AG04450 (cell line): ENCODE measurements at places on chromosomes 16 and 17. TPM values are rescaled to one million over a fixed set of nuclear protein-coding genes. Genes with fewer than 3 reads are reported as not detected.

FBXL16 gene
- 0.11 and 0.22 TPM in 2 replicates for polyA plus RNA-seq

NME3 gene
- 15.6 and 25.5 TPM in 2 replicates for polyA plus RNA-seq

MYH1 gene
- not detected in 2 replicates for polyA plus RNA-seq

ASGR2 gene
- polyA plus RNA-seq: not detected in 2 replicates

FKBP10 gene
- 487 and 624 TPM in 2 replicates for polyA plus RNA-seq

CDIP1 gene
- 12.2 and 14.9 TPM in 2 replicates for polyA plus RNA-seq

CAVIN1 gene
- 326 and 390 TPM in 2 replicates for polyA plus RNA-seq

TP53TG3D gene
- not detected in 2 replicates for polyA plus RNA-seq

DNA sequence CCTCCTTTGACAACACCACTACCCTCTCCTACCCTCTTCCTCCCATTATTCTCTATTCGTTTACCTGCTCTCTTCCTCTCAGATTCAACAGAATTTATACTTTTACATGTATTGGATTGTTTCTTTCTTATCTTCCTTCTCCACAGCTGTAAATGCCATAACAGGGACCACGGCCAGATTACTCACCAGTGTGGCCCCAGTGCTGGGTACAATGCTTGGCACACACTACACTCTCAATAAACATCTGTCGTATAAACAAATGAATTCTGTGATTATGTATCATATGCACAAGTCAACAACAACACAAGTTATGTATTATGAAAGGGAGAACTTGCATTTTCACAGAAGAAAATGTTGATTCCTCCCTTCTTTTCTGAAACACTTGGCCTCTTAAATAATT, 20.0 kb downstream of the AARSD1 start:
- no peak for DNase-seq

- DNase-seq: peak; percentile 87
Measured at GRCh38 chr17:57881143-57881542, 31.3 kb upstream of the MRPS23 start.

DNA sequence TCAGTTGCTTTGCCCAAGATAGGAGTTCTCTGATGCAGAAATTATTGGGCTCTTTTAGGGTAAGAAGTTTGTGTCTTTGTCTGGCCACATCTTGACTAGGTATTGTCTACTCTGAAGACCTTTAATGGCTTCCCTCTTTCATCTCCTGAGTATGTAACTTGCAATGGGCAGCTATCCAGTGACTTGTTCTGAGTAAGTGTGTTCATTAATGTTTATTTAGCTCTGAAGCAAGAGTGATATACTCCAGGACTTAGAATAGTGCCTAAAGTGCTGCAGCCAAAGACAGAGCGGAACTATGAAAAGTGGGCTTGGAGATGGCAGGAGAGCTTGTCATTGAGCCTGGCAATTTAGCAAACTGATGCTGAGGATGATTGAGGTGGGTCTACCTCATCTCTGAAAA, 8.8 kb upstream of the TANGO6 start:
- DNase-seq: no peak

GRCh38 chr16:871562-872345, 71.2 kb upstream of the GNG13 start:
- DNase-seq: no peak

DNA sequence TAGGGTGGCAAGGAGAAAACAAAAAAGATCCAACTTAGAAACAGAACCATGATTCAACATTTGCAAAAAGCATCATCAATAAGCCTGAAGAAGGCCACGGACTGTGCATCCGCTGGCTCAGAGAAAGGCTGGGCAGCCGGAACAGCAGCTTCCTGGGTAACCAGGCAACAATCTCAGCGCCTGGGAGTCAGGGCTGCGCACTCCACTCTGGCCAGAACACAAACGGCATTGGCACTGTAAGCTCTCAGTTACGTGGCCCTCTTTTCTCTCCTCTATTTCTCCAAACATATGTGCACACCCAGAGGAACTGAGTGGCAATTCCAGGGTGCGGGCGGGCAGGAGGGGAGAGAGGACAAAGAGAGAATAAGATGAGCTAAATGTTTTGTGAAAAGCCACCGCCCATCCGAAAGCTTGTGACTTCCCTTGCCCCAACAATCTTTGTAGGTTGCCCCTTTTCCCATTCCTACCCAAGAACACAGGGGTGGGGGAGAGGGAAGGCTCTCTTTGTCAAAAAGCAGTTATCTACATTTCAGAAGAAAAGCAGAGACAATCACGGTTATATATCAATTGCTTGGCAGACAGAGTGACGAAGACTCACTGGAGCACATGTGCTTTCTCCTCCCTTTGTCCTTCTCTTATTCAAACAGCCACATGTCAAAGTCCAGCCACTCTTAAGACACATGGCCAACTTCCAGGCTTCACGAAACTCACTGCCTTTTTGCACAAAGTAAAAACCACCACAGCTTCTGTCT, 6.6 kb upstream of the GHDC start:
- no peak for DNase-seq

DNA sequence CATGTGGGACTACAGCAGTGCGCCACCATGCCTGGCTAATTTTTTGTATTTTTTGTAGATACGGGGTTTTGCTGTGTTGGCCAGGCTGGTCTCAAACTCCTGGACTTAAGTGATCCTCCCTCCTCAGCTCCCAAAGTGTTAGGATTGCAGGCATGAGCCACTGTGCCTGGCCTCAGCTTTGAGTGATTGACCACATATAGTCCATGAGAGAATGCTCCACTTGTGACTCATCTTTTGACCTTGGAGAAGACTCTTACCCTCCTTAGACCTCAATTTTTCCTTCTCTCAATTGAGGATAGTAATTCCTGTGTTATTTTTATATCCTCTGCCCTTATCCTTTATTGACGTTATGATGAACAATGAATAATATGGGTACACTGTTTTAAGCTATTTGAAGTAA, 30.9 kb upstream of the DUSP14 start:
- DNase-seq: peak; percentile 23

DNA sequence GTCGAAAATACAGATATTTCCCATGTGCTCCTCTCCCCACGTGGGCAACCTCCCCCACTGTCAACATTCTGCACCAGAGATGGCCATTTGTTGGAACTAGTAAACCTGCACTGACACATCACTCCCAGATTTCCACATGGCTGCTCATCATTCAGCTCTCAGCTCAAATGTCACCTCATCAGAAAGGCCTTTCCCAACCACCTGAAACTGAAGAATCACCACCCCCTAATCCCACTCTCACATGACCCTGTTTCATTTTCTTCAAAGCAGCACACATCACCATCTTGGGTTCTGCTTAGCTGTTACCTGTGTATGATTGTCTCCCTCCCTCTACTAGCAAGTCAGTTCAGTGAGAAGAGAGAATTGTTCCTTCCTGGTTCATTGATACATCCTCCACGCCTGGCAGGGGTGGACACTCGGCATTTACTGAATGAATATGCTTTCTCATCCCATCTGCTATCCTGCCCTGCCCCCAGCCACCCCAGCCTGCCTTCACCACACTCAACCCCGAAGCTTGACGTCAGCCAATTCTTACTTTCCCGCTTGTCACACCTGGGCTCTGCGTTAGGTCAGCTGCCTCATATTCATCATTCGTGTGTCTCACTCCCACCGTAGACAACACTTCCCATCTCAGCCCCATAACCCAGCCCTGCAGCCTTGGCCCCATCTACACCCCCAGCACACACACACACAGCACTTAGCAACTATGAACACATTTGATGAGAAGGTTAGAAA, 1.5 kb downstream of the C17orf114 start:
- DNase-seq: no peak

- no peak for DNase-seq
Measured at GRCh38 chr17:78896834-78897663, 6.0 kb downstream of the CEP295NL start.

DNA sequence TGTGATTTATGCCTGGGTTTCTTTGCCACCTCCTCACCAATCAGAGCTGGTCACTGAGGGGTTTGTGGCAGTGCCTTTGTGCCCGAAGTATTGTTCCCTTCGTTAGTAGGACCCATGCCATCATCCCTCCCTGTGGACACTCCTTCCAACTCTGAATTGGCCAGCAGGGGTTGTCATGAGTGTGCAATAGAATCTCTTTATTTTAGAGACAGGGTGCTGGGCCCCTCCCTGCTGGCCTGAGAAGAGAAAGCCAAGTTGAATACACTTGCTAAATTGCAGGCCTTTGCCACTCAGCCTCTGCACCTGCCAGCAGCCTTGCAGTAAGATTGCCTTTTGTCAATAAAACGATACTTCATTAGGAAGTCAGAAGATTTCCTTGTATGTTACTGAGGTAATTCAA, 40.7 kb upstream of the SLC12A3 start:
- no peak for DNase-seq

GRCh38 chr16:58814348-58814801, 80.3 kb upstream of the GOT2 start:
- peak; percentile 2 for DNase-seq
